ENCODE measurements at places on chromosomes 5 and 9.

DNA sequence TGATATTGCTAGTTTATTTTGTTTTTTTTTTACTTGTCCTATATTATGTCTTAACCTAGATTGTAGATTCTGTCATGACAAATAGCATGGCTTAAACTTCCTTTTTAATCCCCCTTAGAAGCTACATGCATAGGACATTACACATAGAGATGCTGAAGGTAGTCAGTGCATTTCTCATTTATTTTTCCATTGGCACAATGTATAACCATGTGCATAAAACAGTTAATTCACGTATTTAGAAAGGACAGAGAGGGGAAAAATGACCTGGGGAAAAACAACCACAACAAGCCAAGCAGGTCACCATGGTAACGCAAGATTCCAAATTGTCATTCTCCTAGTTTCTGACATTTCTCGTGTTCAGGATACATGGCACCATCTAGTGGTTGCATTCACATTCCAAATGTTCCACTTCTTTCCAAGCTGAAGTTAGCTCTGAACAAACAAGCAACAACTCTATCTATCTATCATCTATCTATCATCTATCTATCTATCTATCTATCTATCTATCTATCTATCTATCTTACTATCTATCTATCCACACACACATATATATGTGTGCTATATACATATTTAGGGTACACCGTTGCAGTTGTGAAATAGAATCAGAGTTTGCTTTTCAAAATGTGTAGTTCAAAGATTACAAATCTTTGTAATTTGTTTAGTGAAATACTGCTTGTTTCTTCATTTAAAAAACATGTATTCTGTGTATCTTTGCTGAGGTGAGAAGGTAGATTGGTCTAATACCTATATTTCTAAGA is 487.2 kb upstream of the ST8SIA4 start:
- peak; percentile 36 for DNase-seq

DNA sequence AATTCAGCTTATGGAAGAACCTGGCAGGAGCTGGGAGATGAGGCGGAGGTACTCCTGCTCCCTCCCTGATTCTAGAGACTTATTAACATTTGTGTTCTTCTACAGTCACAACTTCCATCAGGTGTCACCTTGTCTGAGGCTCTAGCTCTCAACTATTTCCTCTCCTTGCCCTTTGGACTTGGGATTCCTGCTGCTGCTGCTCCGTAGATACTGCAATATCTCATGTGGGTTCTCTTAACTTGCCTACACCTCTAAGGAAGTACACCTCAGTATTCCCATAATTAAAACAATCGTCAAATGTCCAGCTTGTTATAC is 21.2 kb downstream of the ANXA1 start:
- DNase-seq = no peak

DNA sequence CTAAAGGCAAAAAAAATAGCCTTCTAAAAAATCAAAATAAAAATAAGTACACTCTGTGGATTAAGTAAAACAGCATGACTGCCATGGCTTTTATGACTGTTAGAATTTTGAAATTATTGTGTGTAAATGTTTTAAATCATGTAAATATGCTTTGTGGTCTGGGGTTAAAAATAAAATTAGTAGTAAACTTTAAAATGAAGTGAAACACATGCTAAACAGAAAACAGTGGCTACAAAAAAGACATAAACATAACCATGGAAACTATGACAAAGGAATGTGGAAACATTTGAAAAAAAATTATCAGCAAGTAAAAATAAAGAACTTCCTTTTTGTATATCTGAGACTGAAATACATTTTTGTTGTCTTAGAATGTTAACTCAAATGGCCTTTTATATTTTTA is 134.5 kb upstream of the SPEF2 start:
- no peak for DNase-seq

- no peak for DNase-seq
Observed at GRCh38 chr5:30930736-30931135, 262.8 kb upstream of the CDH6 start.

DNA sequence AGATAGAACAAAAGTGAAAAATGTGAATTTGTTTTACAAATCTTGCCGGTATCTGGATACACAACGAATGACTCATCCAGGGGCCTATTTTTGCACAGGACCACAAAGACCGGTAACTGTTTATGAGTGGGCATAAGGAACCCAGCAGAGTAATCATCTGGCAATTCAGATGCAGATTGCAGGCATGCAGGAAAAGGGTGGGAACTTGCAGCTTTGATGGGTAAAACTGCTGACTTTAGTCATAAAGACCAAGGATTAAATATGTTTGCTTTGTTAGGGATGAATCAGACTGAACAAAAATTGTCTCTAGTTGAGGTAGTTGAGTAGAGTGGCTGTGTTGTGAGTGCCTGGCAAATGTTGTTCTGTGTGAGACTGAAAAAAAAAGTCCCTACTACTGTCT is 309.6 kb upstream of the CCNH start:
- DNase-seq = no peak

GRCh38 chr5:144086295-144086694 is 84.2 kb downstream of the YIPF5 start:
- DNase-seq = no peak

- DNase-seq = no peak
Observed at GRCh38 chr9:111744363-111744762, 50.4 kb downstream of the SHOC1 start.

GRCh38 chr5:127906562-127907204 is 176.9 kb upstream of the SLC12A2 start:
- DNase-seq = no peak

DNA sequence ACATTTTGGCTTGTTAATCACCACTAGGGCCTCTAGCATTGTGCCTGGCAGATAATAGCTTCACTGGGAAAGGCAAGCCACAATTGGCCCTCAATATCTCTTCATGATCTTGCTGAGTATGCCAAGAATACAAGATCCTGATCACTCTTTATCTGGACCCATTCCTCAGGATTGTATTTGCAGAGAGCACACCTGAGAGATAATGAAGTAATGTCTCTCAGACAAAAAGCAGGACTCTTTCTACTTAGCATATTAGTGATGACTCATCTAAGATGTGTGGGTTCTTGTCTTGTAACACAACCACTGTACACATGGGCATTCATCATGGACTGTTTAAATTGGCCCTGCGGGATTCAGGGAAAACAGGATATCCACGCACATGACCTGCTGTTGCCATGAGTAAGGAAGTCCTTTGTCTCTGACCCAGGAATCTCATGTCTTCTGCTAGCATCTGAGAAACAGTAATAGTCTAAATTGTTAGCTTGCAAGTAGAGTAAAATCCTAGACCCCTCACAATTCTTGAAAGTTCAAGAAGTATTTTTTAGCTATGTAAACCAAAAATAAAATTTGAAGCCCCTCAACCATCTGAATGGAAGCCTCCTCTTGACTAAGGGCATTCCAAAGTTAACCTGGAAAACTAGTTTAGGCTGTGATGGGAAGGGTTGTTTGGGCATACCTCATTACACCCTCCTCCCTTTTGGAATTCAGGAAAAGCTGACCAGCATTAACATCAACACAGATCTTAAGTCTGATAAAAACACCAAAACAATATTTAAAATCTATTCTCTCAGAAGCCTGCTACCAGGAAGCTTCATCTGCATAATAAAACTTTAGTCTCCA is 28.0 kb upstream of the NFIL3 start:
- no peak for DNase-seq

GRCh38 chr9:124410321-124410913 is 4.8 kb downstream of the PSMB7 start:
- no peak for DNase-seq

DNA sequence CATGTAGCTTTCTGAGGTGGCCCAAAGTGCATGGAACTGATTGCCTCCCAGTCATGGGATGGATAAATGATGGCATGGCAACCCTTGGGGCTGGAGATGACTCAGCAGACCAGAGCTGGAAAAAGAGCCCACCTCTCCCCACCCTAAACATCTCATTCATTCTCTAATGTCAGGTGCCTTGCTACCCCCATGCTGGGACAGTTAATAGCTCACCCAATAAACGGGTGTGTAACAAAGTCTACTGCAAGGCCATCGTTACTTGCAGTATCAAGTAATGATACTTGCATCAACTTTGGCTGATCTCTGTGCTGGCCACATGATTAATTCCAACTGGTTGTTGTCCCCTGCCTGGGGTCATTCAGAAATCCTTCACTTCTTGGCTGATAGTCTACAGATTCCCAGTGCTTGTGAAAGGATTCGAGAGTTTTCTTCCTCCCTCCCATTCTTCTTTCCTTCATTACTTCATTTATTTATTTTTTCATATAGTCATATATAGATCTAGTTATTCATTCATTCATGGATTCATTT is 122.8 kb upstream of the TRIM32 start:
- no peak for DNase-seq

- DNase-seq = no peak
Observed at GRCh38 chr9:31736581-31737179, 647.8 kb upstream of the ACO1 start.

GRCh38 chr5:52800394-52801213 is 12.9 kb downstream of the ITGA1 start:
- DNase-seq = peak; percentile 37

GRCh38 chr5:167271511-167271910 is 1019.9 kb upstream of the WWC1 start:
- DNase-seq = no peak

- DNase-seq = peak; percentile 55
Observed at GRCh38 chr5:56900858-56901578, 8.4 kb upstream of the SETD9 start.

GRCh38 chr9:89525446-89526374 is 27.8 kb upstream of the SEMA4D start:
- DNase-seq = no peak

GRCh38 chr9:120767451-120767850 is 25.8 kb downstream of the FBXW2 start:
- DNase-seq = no peak

DNA sequence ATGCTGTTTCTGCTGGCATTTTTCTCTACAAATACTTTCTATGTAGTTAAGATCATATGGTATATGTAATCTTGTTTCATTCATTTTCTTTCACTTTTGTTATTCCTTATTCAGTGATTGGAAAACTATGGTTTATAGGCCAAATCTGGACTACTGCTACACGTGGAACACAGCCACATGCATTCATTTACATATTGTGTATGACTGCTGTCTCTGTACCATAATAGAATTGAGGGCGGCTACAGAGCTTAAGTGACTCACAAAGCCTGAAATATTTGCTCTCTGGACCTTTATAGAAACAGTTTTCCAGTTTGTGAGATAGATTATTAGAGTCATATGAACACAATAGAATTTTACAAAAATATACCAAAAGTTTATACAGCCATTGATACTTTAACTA is 133.6 kb upstream of the CDKN2B start:
- no peak for DNase-seq

- DNase-seq = no peak
Observed at GRCh38 chr5:26869781-26870180, 168.6 kb downstream of the CDH9 start.

DNA sequence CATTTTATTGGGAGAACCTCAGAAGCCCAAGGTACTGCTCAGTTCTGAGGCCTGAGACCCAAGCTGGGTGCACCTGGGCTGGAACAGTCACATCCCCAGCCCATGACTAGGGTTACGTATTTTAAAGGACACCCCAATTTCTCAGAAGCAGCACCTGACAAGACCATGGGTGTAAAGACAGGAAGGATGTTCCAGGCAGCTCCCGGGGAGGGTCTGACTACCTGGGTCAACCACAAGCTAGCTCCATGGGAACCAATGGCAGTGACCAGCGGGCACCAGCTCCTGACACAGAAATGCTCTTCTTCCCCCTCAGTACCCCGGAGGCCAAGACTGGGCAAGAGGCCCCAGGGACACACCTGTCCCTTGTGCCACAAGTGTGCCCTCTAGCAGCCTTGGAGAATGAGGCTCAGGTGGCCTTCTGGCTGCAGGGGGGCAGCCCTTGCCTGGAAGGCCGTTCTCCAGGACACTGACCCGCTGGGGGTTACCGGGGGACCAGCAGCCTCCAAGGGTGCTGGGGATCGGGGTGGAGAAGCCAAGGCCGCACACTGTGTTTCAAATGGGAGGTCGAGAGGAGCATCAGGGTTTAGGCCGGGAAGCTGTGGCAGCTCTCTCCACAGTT is 52.6 kb downstream of the IPPK start:
- no peak for DNase-seq

DNA sequence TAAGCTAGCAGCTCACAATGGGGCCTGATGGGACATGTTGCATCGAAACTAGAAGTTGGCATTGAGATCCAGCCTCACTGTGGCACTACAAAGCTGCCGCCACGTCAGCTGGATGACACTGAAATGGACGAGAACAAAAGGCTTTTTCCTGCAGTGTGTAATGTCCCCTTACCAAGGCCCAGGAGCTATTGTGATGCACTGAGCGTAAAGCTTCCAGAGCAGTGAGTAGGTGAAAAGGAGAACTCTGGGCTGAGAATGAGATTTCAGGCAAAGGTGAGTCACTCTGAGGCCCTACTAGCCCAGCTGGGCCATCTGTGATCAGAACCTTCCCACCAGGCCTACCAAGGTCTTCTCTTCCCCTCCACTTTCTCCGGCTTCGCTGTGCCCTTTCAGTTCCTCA is 528.1 kb upstream of the KLF4 start:
- DNase-seq = no peak

DNA sequence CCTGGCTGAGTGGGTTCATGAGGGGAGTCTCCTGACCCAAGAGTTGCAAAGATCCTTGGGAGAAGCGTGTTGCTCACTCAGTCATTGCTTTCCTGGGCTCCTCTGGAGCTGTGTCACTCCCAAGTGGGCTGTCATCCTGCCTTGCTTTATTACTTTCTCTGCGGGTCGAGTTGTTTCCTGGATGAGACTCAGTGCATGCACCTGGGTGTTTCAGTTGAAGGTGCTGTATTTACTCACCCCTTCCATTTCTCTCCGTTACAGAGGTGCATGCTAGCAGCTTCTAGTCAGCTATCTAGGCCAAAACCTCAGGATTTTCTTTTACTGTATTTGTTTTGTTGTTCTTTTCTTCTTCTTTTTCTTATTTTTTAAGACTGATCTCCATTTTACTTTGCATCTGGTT is 785.5 kb upstream of the EDIL3 start:
- no peak for DNase-seq

GRCh38 chr9:88536023-88536324 is 996 bp downstream of the NXNL2 start:
- no peak for DNase-seq

- peak; percentile 70 for DNase-seq
Observed at GRCh38 chr5:135332519-135333150, 66.4 kb downstream of the MACROH2A1 start.

DNA sequence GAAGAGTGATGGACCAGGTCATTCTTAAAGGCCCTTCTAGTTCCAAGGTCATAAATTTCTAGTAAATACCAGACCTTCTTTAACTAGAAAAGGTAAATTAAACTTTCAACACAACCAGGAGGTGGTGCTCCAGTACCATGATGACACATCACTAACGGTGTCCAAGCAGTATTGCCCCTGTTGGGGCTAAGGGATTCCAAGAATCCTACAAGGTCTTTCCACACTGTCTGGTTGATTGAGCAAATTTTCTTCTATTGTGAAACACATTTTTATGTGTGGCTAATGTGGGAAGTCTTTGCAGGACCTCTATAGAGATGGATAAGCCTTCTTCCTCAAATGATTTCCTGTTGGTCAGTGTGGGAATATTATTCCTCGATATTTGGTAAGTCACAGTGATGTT is 459.6 kb upstream of the PAPPA start:
- DNase-seq = no peak

- DNase-seq = no peak
Observed at GRCh38 chr9:36151316-36152210, 15.0 kb downstream of the GLIPR2 start.

- DNase-seq = no peak
Observed at GRCh38 chr9:36968574-36969215, 65.4 kb downstream of the PAX5 start.
